ENCODE measurements at places on chromosomes 11 and 22. TPM values are rescaled to one million over a fixed set of nuclear protein-coding genes. Genes with fewer than 3 reads are reported as not detected.

The MB gene
- polyA plus RNA-seq, result 215 TPM

The THRSP gene
- polyA plus RNA-seq, result 1.2 TPM

The SLC39A13 gene
- polyA plus RNA-seq, result 38.8 TPM

The OR51I1 gene
- not detected for polyA plus RNA-seq

The MPEG1 gene
- polyA plus RNA-seq, result 11.6 TPM

The MRGPRX3 gene
- not detected for polyA plus RNA-seq

The TSKU gene
- polyA plus RNA-seq, result 19.4 TPM

The C11orf97 gene
- not detected for polyA plus RNA-seq

The LMO1 gene
- 1.9 TPM for polyA plus RNA-seq

The SLC7A4 gene
- 1.3 TPM for polyA plus RNA-seq

The MS4A1 gene
- 0.31 TPM for polyA plus RNA-seq

The GVQW3 gene
- 5.0 TPM for polyA plus RNA-seq

The HPS5 gene
- 10.9 TPM for polyA plus RNA-seq

The PRSS23 gene
- 21.4 TPM for polyA plus RNA-seq

The OR51E2 gene
- polyA plus RNA-seq, result 0.76 TPM

The MRGPRF gene
- 17.4 TPM for polyA plus RNA-seq

The KDM4E gene
- 0.31 TPM for polyA plus RNA-seq

The CABP7 gene
- 0.19 TPM for polyA plus RNA-seq

The IFITM1 gene
- polyA plus RNA-seq, result 30.5 TPM

The HIC2 gene
- 5.6 TPM for polyA plus RNA-seq

The PPP1R14B gene
- polyA plus RNA-seq, result 177 TPM

The LRRC74B gene
- polyA plus RNA-seq, result 0.09 TPM

The YPEL1 gene
- 26.8 TPM for polyA plus RNA-seq

The DMC1 gene
- polyA plus RNA-seq, result 8.0 TPM

The CRYBA4 gene
- not detected for polyA plus RNA-seq

The OVOL1 gene
- polyA plus RNA-seq, result not detected

The OR2AG1 gene
- polyA plus RNA-seq, result not detected

The PCNX3 gene
- polyA plus RNA-seq, result 21.7 TPM

The TSGA10IP gene
- 0.32 TPM for polyA plus RNA-seq
